ENCODE measurements at places on chromosomes 4 and X.

- no peak for DNase-seq
Observed at GRCh38 chr4:100826808-100827548, 309.2 kb upstream of the EMCN start.

DNA sequence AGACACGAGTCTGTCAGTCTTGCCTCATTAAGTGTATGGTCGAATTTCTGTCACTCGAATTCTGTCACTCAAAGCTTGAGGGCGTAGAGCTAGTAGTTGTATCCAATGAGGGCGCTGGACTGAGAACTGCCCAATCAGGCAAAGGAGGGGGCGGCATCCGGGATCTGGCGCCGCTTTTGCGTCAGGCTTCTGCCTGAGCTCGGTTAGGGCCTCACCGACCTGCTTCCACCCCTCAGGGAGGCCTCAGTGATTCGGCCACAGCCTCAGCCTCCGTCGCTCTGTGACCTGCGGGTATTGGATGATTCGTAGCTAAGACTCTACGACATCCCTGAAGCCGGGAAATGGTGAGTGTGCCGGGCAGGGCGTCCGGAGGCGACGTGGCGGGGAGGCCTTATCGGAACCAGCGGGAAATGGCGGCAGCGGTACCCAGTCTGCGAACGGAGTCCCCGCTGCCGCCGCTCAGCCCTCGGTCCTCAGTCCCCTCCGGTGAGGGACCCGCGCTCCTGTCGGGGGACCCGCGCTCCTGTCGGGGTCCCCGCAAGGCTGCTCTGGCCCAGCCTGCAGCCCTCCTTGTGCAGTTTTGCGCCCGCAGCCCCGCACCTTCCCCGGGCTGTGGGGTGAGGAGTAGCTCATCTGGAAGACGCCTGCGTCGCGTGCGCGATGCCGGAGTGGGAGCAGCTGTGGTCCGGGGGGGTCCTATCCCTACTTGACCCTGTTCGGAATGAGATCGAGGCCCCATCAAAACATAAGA is 88.3 kb downstream of the ZNF718 start:
- peak; percentile 70 for DNase-seq

- DNase-seq, result no peak
Observed at GRCh38 chrX:7347465-7347864, 199.5 kb upstream of the PUDP start.

- no peak for DNase-seq
Observed at GRCh38 chr4:20305976-20306375, 54.3 kb downstream of the SLIT2 start.

Measured in non-pigmented ciliary epithelial cell (primary cell).